ENCODE measurements at places on chromosomes 2 and 18.

DNA sequence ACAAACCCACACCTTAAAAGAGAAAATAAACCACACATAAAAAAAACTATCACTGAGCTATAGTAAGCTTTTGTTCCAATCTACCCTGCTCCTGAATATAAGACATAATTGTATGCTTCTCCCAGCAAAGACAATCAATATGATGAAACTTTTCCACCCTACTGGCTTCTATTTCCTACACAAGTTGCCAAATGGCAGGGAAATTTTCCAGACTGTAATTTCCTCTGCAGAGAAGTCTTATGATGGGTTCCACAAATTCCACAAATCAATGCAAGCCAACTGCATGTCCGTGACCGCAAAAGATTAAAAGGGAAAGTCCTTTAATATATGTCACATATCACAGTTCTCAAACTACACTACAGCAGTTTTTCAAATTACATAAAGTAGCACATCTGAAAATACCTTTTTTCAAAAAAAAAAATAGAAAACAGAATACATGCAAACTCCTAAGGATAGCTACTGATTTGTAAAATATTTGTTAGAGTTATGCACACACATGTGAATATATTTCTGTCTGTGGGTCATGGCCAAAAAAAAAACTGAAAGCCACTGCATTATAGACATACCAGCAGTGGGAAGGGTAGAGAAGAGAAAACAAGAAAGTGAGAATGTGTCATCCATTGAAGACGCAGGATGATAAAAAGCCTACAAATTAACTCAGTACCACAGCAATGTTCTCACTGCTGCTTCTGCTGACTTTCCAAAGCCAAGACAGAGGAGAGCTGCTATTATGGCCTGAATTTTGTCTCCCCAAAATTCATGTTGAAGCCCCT, 61.4 kb downstream of the RPL31 start:
- no peak for DNase-seq

- no peak for DNase-seq
These were observed 5.7 kb downstream of the AGPS start for GRCh38 chr2:177398290-177398683.

GRCh38 chr2:212520340-212520739, 18.3 kb downstream of the ERBB4 start:
- no peak for DNase-seq

DNA sequence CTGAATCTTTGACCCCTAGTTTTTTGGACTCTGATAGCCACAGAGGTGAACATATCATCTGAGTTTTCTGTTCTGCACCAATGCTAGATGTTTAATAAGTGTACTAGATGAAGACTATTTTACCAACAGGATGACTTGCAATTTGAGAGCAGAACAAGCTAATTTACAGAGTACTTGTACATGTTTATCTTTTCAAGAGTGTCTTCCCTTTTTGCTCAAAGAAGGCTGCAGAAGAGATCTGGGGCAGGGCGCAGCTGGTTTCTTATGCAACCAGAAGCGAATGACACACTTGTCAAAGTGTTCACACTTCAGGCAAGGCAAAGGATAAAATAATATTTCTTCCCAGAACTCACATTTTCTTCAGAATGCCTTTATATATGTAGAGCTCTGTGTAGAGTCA, 86.0 kb downstream of the VWA3B start:
- no peak for DNase-seq

DNA sequence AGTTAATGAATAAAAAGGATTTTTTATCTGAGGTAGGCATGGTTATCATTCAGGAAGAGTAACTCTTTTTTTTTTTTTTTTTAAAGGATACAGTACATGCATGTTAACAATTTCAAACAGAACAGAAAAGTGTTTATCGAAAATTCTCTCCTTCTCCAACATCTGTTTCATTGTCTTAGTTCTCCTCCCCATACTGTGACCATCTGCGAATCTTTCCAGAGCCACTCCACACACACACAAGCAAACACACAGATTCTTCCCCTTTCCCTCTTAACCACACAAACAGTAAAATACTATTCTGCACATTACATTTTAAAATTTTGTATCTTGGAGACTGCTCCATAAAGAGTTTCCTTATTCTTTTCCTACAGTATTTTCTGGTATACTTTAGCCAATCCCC, 38.0 kb downstream of the NPC1 start:
- DNase-seq: no peak
